ENCODE measurements at places on chromosomes 3 and 15. TPM values are rescaled to one million over a fixed set of nuclear protein-coding genes. Genes with fewer than 3 reads are reported as not detected.

FBN1 gene
- total RNA-seq, result 0.27 TPM

DNA sequence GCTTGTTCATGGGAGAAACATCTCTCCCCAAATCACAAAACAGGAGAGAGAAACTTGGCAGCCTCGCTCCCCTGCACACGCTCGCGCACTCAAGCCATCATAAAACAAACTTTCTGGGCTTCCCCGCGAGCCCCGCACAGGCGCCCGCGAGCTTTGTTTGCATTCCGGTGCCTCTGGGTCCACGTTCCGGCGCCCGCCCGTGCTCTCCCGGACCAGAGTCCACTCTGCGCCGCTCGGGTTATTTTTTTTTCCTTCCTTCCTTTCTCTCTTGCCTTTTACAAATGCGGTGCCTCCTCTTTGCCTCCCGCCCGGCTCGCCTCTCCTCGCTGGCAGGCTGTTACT is 363 bp downstream of the MAGI1 start:
- DNase-seq, result no peak

GRCh38 chr3:86963611-86964010 is 27.3 kb downstream of the VGLL3 start:
- DNase-seq, result no peak

GRCh38 chr15:37087131-37087588 is 13.2 kb downstream of the MEIS2 start:
- no peak for DNase-seq

BLOC1S6 gene
- total RNA-seq, result 50.9 TPM

C2CD4B gene
- total RNA-seq, result not detected

DNA sequence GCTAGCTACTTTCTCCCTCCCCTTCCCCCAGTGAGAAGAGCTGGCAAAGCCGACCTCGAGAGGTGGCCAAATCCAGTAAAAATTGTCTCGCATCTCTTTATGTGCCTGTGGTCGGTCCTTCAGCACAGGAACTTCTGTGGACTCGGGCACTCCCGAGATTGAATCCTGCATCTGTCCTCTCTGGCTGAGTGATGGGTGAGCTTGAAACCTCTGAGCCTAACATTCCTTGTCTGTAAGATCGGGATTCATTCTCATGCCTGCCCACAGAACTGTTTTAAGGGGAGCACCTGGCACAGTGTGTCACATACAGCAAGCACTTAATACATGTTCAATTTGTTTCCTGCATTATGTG is 11.3 kb downstream of the CX3CR1 start:
- DNase-seq, result no peak

ARRDC4 gene
- 1.1 TPM for total RNA-seq

GRCh38 chr3:37813403-37813802 is 48.3 kb upstream of the CTDSPL start:
- no peak for DNase-seq

DNA sequence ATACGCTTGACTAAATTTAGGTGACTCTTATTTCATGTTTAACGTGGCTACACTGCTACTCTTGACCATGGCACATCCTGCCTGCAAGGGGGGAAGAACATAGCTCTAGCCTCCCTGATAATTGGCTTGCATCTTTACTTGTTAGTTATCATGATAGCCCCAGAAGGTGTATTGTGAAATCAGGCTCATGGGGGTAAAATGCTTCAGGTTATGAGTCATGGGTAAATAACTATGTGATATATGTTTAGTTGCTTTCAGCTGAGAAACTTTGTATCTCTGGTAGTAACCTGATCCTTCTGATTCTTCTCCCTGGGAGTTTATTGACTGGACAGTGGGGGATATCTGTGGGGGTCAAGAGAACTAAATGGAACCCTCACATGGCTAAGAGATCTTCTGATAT is 660.8 kb upstream of the UBE2E2 start:
- no peak for DNase-seq

SLC26A6 gene
- total RNA-seq, result 31.3 TPM

GRCh38 chr3:11197484-11197883 is 43.2 kb downstream of the HRH1 start:
- DNase-seq, result no peak

SLC24A5 gene
- not detected for total RNA-seq

INTS14 gene
- 37.6 TPM for total RNA-seq

DNA sequence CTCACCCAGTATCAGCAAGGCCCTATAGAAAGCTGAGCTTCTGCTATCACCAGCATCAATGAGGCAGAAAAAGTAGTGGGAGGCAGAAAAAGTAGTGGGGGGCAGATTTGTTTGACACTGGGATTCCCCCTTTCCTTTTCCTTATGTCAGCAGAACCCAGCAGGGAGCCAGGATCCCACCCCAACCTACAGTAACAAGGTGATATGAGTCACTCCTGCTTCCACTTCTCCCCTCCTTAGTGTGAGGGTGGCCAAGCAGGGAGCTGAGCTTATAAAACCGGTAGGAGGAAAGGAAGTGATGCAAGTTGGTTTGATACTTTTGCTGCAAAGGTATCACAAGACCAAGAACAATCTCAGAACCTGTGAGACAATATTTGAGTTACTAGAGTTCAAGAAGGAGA is 128.7 kb downstream of the SCAPER start:
- no peak for DNase-seq

DNA sequence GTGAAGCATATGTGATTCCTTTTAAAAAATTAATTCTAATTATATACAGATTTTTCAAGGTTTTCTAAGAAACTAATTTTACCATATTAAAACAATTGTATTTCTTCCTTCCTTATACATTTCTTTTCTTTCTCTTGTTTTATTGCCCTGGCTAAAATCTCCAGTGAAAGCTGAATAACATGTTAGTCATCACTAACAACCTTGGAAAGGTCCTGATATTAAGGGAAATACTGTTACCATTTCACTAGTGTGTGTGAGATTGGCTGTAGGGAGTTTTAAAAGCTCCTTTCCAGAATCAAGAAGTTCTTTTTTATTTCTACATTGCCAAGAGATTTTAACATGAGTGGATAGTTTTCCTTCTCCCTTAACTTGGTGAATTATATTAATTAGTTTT is 229.7 kb upstream of the EIF1B start:
- DNase-seq, result no peak

TXNRD3 gene
- 4.8 TPM for total RNA-seq

PAK6 gene
- total RNA-seq, result not detected

DNA sequence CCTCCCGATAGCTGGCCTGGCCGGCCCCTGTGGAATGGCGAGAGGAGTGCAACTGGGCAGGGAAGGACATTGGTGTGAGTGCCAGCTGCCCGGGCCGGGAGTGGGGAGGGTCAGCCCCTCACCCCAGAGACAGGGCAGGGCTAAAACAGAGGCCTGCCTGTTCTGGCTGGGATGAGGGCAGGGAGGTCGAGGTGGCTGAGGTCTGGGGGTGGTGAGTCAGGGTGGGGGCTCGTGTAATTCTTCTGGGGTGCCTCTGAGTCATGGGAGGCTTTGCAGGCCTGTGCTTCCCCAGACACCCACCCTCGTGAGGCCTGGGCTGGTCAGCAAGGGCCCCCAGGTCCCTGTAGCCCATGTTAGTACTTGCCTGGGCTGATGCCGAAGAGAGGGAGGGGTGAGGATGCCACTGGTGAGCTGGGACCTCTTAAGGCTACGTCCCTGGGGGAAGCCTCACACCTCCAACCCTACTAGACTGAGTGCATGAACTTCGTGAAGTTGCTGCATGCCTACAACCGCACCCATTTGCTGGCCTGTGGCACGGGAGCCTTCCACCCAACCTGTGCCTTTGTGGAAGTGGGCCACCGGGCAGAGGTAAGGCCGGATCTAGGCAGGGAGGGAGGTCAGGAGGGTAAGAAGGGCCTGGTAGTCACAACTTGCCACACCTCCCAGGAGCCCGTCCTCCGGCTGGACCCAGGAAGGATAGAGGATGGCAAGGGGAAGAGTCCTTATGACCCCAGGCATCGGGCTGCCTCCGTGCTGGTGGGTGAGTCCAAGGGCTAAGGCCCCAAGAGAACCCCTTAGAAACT is 1.7 kb downstream of the SEMA3B start:
- DNase-seq, result no peak

CACNA2D3 gene
- total RNA-seq, result not detected

MNS1 gene
- not detected for total RNA-seq

DNA sequence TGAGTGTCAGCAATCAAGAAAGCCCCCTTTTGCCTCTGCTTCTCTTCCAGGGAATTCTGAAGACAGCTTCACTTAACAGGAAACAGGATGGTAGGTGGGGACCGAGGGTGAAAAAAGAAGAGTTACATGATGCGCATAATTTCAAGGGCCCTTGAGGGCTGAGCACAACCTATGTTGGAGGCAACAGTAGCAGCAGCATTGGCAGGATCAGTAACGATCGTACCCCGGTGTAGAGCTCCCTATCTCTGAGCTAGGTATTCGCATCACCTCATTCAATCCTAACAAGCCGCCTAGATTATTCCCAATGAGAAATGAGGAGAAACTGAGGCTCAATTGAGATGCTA is 432 bp upstream of the RAD54L2 start:
- no peak for DNase-seq

DNA sequence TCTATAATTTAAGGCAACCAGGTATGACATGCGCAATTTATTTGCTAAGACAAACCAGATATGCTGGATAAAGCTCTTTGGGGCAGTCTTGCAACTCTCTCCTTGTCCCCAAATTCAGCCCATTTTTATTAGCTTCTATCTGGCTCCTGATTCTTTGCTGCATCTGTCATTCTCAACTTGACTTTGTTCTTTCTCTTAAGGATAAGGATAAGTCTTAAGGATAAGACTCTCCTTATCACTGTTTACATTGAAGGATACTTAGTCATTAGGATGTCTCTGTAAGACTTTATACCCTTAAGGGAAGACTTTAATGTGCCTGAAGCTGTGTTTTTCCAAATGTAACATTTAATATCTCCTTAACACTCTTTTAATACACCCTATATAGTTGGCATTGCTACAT is 49.2 kb downstream of the ALCAM start:
- no peak for DNase-seq

GRCh38 chr3:151964743-151965142 is 91.3 kb downstream of the SUCNR1 start:
- DNase-seq, result no peak

- no peak for DNase-seq
Observed at GRCh38 chr3:23952646-23953045, 7.6 kb downstream of the NR1D2 start.

- no peak for DNase-seq
Observed at GRCh38 chr3:11430624-11431023, 158.4 kb downstream of the ATG7 start.
